ENCODE measurements at places on chromosomes 1 and 21.

GRCh38 chr1:9224664-9225410, 9.7 kb upstream of the H6PD start:
- no peak for DNase-seq

DNA sequence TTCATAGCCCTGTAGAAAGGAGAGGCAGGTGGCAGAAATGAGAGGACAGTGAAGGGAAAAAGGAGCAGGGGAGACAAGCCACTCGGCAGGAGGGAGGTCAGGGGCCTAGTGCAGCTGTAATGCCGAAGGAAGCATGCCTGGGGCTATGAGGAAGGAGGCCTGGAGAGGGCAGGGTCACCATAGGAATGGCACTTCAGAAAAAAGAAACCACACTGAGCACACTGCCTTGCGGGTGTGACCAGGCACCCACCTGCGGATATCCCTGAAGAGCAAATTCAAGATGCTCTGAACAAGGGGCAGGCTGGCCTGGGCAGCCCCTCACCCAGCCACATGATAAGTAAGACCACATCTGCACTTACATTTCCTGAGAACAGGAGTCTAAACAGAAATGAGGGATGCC, 104.7 kb downstream of the JAK1 start:
- no peak for DNase-seq

- no peak for DNase-seq
These were observed 14.4 kb downstream of the PLOD1 start for GRCh38 chr1:11948822-11949458.

GRCh38 chr1:244919320-244920282, 55.3 kb upstream of the HNRNPU start:
- no peak for DNase-seq

DNA sequence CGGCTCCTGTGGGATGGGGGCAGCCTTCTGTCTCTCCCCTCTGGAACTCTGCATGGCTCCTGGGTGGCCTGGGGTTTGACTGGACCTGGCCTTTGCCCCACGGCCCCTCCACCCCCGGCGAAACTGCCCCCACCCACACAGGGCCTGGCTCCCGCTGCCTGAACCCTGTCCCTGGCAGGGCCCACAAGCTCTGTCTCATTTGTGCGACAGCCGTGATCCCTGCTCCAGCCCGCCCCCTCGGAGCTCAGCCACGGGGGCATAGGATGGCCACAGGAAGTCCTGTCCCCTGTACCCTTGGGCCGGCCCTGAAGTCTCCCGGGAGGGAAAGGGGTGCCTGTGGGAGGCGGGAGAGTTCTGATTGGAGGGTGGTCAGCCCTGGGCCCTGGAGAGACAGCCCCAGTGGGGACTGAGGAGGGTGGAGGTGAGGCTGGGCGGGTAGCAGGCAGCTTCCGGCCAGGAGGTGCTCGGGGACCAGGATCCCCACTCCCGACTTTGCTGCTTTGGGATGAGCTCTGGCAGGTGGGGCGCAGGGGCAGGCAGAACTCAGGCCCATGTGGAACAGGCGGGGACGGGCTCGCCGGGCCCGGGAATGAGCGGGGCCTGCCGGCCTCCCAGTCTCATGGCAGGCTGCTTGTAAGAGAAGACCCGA, 45.1 kb downstream of the SLX9 start:
- no peak for DNase-seq

- peak; percentile 42 for DNase-seq
These were observed 93.9 kb upstream of the PPM1J start for GRCh38 chr1:112808861-112809684.

- DNase-seq, result no peak
These were observed 37.0 kb upstream of the KCNA10 start for GRCh38 chr1:110555807-110556470.

- DNase-seq, result no peak
These were observed 12.9 kb downstream of the PTPN14 start for GRCh38 chr1:214538496-214538895.

DNA sequence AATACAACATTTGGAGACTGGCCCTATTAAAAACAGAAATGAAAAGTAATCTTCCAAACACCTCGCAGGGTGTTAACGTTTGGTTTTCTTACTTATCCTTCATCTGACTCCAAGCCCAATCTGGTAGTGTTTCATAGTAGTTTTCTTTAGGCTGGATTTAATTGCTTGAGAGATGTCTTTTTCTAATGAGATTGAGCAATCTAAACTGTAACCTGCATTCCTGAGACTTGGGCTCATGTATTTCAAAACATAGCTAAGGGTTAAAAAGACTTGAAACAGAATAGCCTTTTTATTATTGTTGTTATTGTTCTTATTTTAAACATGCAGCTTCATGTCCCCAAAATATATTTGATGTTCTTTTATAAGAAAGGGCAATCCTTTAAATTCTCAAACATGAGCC, 278.9 kb downstream of the TGFB2 start:
- no peak for DNase-seq

DNA sequence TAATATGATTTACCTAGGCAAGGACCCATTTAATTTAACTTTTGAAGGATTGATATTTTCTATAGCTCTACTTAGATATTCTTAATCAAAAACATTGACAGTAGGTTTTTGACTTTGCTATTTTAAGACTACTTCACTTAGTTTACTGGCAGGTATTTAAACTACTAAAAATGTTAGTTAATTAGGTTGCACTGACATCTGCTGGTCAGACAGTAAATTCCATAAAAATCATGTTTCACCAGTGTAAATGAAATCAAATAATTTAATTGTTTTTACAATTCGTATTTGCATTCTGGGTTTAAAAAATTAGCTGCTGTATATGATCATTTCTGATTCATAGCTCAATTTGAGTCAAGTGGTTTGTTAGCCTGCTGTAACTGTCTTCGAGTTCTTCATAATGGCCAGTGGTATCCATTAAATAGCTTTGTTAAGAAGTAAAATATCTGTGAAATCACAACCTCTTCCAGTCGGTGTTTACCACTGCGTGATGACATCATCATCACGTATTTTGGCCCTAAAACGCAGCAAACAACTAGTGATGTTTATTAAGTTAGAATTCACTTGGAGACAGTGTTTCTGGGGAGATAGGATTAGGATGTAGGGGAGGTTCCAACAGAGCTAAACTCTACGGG, 26.2 kb downstream of the EXTL2 start:
- no peak for DNase-seq

DNA sequence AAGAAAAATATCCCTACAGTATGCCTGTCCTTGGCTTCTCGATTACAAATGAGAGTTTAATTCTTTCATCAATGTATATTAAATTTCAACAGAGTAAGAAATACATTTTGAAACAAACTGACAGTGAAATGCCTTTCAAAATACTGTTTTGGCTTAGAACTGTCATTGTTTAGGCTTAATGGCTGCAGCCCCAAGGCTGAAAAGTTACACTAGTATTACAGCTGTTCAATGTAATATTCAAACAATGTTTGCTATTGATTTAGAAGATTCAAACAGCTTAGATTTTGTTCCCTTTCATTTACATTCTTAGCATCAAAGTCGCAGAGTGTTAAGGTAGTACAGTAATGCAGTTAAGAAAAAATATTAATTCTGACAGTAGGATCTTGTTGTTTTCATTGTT, 882.9 kb upstream of the ADGRL2 start:
- DNase-seq, result no peak

- no peak for DNase-seq
These were observed 30.5 kb downstream of the KRTAP10-1 start for GRCh38 chr21:44509539-44509938.

DNA sequence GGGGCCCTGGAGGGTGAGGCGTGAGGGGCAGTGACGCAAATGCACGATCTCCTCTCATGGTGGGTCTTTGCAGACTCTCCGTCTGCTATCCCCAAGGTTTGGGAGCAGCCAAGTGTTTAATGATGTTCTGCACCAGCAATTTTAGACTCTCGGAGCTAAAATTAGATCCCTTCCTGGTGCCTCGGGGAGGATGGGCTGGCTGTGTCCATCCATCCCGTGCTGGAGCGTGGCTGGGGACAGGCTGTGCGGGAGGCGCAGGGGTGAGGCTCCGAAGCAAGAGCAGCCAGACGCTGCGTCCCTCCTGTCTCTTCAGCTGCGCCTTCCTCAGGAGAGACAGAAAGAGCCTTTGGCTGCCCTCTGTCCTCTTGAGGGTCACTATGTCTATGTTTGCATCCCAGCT, 387.6 kb downstream of the CAMTA1 start:
- no peak for DNase-seq

- no peak for DNase-seq
These were observed 5.0 kb downstream of the HAPLN2 start for GRCh38 chr1:156623946-156624813.

DNA sequence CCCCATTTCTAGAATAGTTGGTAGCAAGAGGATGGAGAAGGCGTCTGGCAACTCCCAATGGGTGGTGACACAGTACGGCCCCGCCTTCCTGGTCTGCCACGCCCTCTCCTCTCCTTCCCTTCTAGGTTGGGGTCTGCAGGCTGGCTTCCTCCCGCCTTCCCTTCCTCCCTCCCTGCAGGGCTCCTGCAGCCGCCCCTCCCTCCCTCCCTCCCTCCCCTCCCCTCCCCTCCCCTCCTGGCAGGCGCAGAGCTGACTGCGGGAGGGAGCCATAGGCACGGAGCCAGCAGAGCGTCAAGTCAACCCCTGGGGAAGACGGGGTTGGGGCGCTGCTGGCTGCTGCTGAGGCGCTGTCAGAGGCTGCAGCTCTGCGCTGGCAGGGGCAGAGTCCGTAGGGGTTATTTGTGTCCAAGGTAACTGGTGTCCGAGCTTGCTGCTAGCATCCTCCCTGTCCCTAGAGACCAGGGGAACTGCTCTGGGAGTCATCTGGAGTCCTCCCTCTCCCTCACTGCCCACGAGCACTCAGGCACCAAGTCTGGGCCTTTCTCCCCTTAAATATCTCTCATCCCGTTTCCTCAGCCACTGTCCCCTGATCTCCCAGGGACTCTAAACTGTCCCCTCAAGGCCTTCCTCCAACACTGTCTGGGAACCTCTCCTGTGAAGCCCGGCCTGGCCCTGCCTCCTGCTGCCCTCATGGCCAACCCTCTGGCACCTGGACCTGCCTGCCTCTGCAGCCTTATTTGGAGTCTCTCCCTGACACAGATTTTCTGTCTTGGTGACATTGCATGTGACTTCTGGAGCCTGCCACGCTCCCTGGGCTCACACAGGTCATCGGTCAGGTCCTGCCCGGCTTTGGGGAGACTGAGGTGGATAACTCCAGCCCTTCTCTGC, 57.4 kb upstream of the ACOT11 start:
- no peak for DNase-seq

DNA sequence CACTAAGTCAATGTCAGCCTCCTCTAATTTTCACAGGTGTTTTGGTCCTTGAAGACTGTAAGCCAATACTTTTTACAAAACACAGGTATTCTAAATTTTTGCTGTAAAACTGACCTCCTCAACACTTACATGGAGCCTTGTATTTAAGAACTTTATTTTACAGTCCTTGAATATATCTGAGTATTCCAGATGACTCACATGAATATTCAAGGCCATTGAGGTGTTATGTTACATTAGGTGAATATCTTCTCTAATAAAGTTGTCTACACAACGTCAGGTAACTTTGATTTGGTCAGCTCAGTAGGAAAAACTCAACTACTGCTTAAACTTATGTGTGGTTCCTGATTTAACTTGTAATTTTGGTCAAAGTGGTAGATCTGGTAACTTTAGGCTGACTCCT, 254.2 kb downstream of the OLFM3 start:
- no peak for DNase-seq

DNA sequence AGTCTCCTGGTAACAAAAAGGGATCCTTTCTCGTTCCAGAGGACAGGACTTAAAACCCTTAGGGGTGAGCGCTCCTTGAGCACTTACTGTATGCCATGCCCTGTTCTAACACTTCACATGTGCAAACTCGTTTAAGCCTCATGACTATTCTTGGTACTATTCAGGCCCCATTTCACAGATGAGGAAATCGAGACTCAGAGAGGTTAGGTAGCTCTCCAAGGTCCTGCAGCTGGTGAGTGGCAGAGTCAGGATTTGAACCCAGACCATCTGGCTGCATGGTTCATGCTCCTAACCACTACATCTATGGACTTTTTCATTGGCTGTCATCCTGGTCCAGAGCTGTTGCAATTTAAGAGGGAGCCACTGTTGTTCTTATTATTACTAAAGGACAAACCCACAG, 46.7 kb upstream of the WNT4 start:
- DNase-seq, result no peak

GRCh38 chr21:35648512-35648911, 411.8 kb downstream of the SETD4 start:
- no peak for DNase-seq

GRCh38 chr21:25424634-25425033, 182.6 kb downstream of the MRPL39 start:
- no peak for DNase-seq

Measured in activated naive CD4-positive, alpha-beta T cell (primary cell).